ENCODE measurements at places on chromosomes 4 and X.
A peak's percentile ranks its signal among the peaks of the same experiment; 100 is the strongest.

- no peak for DNase-seq
Observed at GRCh38 chr4:76539979-76540378, 105.0 kb downstream of the SHROOM3 start.

GRCh38 chrX:18424482-18425198 lies 768 bp upstream of the CDKL5 start:
- DNase-seq = peak; percentile 4

GRCh38 chr4:128649161-128649560 lies 160.3 kb upstream of the JADE1 start:
- no peak for DNase-seq

GRCh38 chrX:71615954-71616353 lies 2.4 kb downstream of the CXCR3 start:
- DNase-seq = no peak

GRCh38 chrX:4560192-4560591 lies 846.7 kb upstream of the PRKX start:
- DNase-seq = no peak

DNA sequence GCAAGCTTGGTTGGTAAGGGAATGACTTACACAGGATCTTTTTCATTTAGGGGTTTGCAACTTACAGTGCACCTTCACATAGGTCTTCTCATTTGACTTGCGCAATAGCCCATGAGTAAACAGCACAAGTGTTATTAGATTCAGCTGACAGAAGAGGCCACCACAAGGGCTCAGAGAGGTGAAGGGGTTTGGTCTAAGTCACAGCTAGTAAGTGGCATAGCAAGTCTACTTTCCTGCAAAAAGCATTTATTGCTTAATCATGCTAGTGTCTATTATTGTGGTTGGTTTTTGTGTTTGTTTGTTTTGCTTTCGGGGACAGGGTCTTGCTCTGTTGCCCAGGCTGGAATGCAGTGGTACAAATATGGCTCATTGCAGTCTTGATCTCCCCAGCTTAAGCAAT lies 83.3 kb downstream of the SPRY1 start:
- DNase-seq = no peak

DNA sequence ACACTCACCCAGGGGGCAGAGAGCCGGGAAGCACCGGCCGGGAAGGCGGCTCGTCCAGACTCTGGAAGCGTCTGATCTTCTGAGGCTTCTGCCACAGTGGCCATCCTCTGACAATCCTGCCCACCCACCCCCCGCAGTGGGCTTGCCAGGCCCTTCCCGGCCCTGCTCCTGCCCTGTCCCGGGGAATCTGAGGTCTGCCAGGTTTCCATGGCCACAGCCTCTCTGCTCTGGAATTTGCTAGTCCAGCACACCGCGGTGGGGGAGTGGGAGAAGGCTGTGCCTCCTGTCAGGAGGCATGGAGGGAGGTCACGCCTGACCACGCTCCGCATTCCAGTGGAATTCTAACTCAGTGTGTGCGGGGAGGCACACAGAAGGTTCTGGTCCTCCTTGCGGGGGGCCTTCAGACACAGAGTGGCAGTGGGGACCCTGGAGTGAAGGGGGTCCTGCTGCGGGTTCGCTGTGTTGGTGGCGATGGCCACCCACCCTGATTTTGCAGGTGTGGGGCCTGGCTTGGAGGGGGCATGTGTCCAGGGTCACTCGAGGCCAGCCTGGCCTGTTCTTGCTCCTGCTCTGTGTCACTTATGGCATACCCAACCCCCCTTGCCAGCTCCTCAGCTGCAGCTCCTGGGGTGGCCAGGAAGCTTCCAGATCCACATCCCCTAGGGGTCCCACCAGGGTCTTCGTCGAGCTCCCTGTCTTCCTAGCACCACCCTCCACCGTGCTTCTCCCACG lies 55.6 kb upstream of the ADRA2C start:
- DNase-seq = no peak

DNA sequence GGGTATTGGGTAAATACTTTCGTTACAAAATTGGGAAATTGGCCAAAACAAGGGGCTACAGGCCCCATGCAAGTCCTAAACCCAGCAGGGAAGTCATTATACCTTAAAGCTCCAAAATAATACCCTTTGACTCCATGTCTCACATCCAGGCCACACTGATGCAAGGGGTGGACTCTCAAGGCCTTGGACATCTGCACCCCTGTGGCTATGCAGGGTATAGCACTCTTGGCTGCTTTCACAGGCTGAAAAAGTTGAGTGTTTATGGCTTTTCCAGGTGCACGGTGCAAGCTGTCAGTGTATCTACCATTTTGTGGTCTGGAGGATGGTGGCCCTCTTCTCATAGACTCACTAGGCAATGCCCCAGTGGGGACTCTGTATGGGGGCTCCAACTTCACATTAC lies 326.5 kb downstream of the TEX13C start:
- no peak for DNase-seq

- no peak for DNase-seq
Observed at GRCh38 chrX:13793897-13794296, 23.0 kb downstream of the GPM6B start.

DNA sequence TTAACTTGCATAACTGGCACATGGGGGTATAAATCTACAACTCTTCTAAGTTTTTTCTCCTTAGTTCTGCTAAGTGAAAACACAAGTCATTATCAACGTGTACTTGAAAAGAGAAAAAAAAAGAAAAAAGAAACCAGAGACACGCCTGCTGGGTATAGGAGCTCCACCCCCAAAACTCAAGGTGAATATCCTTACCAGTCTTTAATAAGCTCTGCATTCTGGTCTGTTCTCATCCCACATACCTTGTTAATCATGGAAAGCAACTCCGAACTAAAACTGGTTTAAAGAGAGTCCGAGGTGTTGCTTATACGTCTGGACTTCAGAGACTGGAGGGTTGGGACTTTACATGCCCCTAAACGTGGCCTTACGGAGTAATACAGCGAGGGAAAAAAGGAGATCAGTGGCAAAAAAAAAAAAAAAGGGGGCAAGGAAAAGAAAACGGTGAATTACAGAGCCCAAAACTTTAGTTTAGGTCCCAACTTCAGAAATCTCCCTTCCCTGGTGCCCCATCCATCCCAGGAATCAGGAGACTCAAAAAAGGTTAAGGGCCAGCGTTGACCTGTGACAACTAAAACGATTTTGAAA lies 1.0 kb downstream of the PGRMC2 start:
- peak; percentile 5 for DNase-seq

DNA sequence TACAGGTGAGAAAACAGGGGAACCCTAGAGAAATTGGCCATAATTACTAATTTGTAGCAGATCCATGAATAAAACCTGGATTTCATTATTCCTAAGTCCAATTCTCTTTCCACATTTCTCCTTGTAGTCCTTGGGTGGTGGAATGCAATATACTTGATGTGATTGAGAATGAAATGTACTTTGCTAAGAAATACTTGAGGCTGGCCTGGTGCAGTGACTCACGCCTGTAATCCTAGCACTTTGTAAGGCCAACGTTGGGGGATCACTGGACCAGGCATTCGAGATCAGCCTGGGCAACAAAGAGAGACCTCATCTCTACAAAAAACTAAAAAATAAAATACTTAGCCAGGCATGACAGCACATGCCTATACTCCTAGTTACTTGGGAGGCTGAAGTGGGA lies 15.9 kb downstream of the TMEM184C start:
- no peak for DNase-seq

DNA sequence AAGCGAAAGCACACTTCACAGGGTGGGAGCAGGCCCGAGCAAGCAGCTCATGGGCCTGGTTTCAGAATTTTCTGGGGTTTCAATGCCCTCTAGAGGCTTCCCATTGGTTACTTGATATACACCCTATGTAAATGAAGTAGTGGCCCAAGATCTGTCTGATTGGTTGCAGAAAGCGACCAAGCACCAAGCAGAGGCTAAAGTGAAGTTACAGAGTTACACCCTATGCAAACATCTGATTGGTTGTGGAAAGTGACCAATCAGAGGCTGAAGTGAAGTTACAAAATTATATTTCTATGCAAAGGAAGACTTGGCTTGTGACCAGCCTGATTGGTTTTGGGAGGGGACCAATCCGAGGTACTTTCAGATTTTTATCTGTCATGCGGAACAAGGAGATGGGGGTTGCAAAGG lies 8.2 kb downstream of the FHIP1A start:
- no peak for DNase-seq

DNA sequence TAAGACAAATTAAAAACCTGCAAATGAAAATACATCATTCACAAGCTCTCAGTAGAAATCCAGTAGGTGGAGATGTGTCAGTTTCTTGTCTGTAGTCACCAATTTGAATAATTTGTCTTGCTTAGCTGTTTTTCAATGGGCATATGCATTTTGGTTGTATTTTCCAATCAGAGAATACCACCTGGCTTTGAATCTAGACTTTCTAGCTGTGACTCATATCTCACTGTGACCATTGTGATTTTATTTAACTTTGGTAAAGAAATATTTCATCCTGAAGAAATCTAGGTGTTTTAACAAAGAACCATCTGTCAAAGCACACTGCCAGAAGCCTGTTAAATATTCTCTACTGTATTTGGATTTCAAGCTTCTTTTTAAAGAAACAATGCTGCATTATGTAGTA lies 1650.6 kb upstream of the IGFBP7 start:
- no peak for DNase-seq

DNA sequence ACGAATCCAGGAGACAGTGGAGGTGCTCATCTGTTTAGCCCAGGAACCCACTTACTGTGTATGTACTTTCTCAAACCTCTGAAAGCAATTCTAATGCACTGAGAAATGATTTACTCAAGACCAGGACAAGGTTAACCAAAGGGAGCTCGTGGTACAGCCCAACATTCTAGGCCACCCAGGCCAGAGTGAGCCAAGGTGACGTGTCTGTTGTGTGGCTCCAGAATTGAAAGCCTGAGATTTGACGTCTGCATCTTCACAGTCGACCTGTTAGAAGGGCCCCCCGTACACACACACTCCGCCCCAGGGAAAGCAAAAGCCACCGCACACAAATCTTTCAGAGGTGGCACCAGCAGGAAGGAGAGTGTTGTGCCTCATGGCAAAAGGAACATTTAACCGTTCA lies 2.3 kb downstream of the MAP3K15 start:
- no peak for DNase-seq

DNA sequence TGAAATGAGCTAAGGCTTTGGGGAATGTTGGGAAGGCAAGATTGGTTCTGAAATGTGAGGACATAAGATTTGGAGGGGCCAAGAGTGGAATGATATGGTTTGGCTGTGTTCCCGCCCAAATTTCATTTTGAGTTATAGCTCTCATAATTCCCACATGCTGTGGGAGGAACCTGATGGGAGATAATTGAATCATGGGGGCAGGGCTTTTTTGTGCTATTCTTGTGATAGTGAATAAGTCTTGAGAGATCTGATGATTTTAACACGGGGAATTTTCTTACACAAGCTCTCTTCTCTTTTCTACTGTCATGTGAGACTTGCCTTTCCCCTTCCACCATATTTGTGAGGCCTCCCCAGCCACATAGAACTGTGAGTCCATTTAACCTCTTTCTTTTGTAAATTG lies 157.6 kb upstream of the C1QTNF7 start:
- no peak for DNase-seq

DNA sequence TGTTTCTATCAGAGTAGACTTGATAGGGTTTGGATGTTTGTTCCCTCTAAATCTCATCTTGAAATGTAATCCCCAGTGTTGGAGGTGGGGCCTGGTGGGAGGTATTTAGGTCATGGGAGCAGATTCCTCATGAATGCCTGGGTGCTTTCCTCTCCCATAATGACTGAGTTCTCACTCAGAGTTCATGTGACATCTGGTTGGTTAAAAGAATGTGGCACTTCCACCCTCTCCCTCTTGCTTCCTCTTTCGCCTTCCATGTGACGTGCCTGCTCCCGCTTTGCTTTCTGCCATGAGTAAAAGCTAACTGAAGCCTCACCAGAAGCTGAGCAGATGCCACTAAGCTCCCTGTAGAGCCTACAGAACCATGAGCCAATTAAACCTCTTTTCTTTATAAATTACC lies 47.3 kb upstream of the SRPX start:
- DNase-seq = no peak

- DNase-seq = no peak
Observed at GRCh38 chrX:139883984-139884383, 48.9 kb downstream of the ATP11C start.

GRCh38 chrX:109847257-109848187 lies 114.5 kb upstream of the ACSL4 start:
- no peak for DNase-seq

- no peak for DNase-seq
Observed at GRCh38 chrX:54695231-54695630, 102.8 kb downstream of the ITIH6 start.

- no peak for DNase-seq
Observed at GRCh38 chr4:100986360-100986868, 360.9 kb downstream of the PPP3CA start.

DNA sequence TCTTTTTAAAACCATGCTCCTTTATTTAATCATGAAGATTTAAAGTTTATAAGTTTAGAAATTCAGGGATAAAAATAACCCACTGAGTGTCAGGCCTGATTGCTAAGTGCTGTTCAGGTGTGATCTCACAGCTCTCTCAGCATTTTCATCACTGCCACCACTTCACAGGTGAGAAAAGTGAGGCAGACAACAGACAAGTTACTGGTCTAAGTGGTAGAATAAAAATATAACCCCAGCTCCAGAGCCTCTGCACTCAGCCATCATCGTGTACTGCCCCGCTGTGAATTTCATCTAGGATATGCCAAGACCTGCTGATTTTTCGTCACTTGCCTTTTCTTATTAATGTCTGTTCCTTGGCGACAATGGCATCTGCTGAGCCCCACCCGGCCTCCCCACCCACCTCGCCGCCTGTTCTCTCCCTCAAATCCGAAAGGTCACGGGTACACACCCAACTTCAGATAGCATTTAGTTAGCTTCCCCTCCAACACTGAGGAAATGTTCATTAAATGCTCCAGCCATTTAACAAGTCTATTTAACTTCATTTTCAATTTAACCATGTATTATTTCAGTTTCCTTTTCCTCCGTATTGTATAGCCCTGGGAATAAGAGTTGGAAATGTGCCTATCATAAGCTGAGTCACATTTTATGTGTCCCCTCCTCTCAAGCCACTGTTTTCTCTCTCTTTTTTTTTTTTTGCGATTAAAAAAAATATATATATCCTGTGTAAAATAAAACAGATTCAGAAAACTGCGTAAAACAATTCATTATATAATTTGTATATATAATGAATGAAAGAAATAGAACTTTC lies 236.5 kb downstream of the CBR4 start:
- DNase-seq = no peak

GRCh38 chr4:27594922-27595321 lies 734.3 kb downstream of the STIM2 start:
- DNase-seq = no peak

- no peak for DNase-seq
Observed at GRCh38 chr4:168618577-168619265, 121.9 kb downstream of the PALLD start.

DNA sequence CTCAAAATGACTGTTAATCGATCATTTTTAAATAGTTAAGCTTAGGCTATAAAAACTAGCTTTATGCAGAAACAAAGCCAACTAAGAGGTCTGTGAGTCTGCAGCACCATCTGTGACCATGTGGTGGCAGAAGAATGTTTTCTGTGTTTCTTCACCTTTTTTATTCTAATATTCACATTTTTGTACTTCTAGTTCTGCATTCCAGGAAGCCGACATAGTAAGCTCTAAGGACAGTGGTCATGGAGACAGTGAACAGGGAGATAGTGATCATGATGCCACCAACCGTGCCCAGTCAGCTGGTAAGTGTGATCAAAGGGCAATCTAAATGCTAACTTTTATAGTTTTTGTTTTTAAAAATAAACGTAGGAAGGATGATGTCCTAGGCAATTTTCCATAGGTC lies 5.6 kb downstream of the PCDH10 start:
- DNase-seq = no peak

Measured in activated CD4-positive, alpha-beta T cell treated with anti-CD3 and anti-CD28 coated beads, Interleukin-2, amount 50 U/mL, for 1 hour (primary cell).